ENCODE measurements at places on chromosomes 7 and 10.

DNA sequence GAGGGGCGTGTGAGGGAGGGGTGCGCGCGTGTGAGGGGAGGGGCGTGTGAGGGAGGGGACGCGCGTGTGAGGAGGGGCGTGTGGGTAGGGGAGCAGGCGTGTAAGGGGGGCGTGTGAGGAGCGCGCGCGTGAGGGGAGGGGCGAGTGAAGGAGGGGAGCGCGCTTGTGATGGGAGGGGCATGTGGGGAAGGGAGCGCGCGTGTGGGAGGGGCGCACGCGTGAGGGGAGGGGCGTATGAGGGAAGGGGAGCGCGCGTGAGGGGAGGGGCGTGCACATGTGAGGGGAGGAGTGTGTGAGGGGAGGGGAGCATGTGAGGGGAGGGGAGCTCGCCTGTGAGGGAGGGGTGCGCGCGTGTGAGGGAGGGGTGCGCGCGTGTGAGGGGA is 19.1 kb downstream of the MXI1 start:
- peak; percentile 90 for DNase-seq

DNA sequence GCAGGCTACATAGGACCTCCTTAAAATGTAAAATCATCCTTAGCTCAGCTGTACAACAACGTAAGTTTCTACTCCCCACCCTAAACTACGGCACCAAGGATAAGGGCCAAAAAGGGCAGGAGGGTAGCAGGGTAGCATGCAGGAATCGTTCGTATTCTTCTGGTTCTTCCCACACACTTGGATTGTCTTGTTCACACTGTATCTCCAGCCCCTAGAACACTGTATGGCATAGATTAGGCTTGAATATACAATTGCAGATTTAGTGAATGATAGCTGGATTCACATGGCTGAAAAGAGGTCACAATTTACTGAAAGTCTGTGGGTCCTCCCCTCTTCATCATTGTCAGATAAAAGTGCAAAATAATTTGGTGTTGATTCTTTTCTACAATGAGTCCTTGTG is 28.2 kb upstream of the PRKAR2B start:
- no peak for DNase-seq

- DNase-seq = no peak
These were observed 317.4 kb downstream of the BMPER start for GRCh38 chr7:34222722-34223121.

GRCh38 chr10:107230887-107231286 is 66.4 kb upstream of the SORCS1 start:
- peak; percentile 6 for DNase-seq

- peak; percentile 67 for DNase-seq
These were observed 209.0 kb downstream of the CACNA2D1 start for GRCh38 chr7:82234457-82235049.

- no peak for DNase-seq
These were observed 24.2 kb downstream of the AFAP1L2 start for GRCh38 chr10:114380060-114380459.

DNA sequence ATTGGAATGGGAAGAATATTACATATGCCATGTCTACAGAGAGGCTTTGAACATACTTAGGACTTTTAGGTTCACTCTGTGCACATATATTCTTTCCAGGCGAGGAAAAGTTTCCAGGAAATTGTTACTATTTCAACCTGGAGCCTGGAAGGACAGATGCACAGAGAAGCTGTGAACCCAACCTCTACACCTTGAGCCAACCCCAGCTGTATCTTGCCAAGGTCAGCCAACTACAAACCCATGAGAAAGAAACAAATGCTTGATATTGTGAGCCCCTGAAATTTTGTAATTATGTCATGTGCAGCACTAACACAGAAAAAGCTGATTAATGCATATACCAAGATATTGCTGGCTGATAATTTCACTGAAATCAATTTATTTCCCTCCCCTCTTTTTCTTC is 404.9 kb downstream of the GLRX3 start:
- no peak for DNase-seq

DNA sequence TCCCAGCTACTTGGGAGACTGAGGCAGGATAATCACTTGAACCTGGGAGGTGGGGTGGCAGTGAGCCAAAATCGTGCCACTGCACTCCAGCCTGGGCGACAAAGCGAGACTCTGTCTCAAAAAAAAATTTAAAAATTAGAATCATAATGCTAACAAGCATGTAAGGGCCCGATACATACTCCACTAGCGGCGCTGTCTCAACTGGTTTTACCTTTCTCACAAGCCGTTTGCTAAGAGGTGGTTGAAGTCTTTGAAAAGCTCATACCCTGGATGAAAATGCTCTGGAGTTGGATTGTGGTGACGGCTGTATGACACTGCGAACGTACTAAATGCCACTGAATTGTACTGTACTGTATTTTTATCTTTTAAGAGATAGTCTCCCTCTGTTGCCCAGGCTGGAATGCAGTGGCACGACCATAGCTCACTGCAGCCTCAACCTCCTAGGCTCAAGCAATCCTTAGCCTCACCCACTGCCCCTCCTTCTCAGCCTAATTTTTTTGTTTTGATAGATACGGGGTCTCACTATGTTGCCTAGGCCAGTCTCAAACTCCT is 29.9 kb downstream of the SPOCK2 start:
- no peak for DNase-seq

- DNase-seq = no peak
These were observed 41.0 kb downstream of the WAPL start for GRCh38 chr10:86480571-86480970.

GRCh38 chr7:11786186-11786585 is 45.8 kb downstream of the THSD7A start:
- peak; percentile 35 for DNase-seq

- DNase-seq = no peak
These were observed 32.4 kb downstream of the TRIM8 start for GRCh38 chr10:102676534-102677315.

- DNase-seq = no peak
These were observed 171.5 kb downstream of the DIP2C start for GRCh38 chr10:517872-518475.

GRCh38 chr7:137343281-137343841 is at the start of gene PTN:
TSS of gene PTN (minus strand) at chr7:137343733. CDS start at chr7:137254973, 88,760 bp downstream.
- peak; percentile 51 for DNase-seq

DNA sequence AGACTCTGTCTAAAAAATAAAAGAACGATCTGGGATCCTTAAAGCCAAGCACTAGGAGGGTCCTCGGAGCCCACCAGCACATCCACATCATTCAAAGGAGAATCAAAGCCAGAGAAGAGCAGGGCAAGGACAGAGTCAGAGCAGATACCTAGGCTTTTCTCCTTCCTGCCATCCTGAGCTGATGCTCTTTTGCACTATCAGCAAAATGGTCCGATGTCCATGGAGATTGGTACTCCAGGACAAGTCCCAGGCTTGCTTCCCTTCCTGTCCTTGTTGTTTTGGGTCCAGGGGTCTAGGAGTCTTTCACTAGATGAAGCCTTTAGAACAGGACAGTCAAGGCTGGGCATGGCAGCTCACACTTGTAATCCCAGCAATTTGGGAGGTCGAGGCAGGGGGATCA is 58.0 kb upstream of the ELN start:
- no peak for DNase-seq

DNA sequence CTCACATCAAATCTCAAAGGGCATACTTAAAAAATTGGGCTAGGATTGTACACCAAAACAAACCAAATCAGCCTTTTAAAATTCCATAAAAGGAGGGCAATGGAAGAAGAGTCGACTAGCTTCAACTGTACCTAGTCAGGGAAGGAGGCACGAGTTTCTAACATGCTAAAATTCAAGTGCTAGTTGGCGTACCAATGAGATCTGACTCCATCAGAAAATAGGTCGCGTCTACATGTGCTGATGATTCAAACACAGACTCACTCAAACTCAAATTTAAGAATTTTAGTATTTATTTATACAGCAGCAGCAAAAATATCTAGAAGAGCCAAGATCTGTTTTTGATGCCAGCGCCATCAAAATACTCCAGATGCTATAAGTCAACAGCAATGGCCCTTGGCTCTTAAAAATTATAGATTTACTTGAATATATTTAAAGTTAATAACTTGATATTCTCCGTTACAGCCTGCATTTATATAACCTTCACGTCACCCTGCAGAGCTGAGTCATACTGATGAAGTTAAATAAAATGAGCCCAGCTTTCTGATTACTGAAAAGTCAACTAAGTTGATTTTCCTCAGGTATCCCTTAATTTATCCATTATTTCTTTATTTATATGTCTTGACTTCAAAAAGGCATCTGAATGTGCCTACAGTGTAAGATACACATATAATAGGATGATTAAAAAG is 302.1 kb upstream of the IMMP2L start:
- DNase-seq = no peak

DNA sequence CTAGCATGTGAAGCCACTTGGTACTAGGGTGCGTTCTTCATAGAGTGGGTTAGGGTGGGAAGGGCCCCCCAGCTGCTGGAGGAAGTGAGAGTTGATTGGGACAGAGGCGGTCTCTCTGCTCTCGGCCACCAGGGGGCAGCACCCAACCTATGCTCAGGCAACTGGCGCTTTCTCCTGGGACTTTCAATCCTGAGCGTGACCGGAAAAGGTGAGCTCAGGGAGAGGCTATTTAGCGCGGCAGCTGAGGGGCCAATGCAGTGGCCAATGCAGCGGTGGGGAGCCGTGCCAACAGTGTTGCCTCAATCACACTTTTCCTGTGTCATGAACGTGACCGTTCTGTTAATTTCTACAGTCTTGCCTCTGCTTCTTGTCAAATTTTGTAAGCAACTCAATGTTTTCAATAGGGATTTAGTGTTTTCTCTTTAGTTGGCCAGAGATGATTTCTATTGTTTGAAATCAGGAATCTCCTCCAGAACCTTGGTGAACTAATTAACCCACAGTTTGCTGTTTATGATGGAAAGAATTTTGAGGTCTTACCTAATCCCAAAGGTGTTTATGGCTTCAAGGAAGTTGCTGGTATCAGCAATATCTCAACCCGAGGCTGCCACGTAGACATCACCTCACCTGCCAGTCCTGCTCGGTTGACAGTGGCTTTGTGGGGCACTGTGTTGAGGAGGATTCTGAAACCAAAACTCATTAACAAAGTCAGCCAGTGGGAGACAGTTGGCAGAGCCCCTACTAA is 67.9 kb upstream of the PDZD8 start:
- DNase-seq = peak; percentile 92

GRCh38 chr10:13649844-13650520 is 63.2 kb downstream of the PRPF18 start:
- no peak for DNase-seq

GRCh38 chr7:45060295-45060694 is 28.5 kb downstream of the NACAD start:
- DNase-seq = no peak

- peak; percentile 63 for DNase-seq
These were observed 106.6 kb upstream of the SHH start for GRCh38 chr7:155918720-155919390.
